Midbrain (tissue), 1 donor: ENCODE measurements at places on chromosomes 2 and 18.

GRCh38 chr2:160353166-160353565, 140.4 kb downstream of the RBMS1 start:
- no peak for DNase-seq

GRCh38 chr2:26805241-26805676, 19.4 kb downstream of the CENPA start:
- DNase-seq = no peak

GRCh38 chr2:204321910-204322751, 223.1 kb upstream of the PARD3B start:
- no peak for DNase-seq

- DNase-seq = no peak
These were observed 481.4 kb downstream of the CMPK2 start for GRCh38 chr2:6384341-6384740.

DNA sequence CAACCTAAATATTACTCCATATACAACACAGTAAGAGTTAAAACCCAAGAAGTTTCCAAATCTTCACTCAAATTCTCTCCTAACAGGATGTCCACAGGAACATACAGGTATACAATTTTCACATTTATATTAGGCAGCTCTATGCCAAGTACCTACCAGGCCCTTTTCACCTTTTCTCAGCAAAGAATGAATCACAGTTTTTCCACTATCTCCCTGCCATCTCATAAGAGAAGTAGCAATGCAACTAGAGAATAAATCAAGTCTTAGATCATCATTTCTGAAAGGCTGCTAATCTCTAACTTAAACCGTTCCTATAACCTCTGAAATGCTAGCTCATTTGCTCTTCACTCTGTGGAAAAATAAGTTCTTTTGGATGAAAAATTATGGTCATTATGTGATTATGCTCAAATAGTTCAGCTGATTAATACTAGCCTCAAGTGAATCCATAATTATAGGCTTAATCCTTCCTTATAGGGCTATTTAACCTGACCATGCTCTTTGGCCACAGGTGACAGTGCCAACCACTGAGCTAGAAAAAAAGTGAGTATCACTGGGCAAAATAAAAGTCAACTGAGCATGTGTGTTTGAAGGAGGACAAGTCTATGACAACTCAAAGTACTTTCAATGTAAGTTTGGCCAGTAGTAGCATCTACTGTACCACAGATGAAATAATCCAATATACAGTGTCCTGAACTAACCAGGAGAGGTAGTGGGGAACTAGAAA, 79.7 kb downstream of the COBLL1 start:
- DNase-seq = no peak

DNA sequence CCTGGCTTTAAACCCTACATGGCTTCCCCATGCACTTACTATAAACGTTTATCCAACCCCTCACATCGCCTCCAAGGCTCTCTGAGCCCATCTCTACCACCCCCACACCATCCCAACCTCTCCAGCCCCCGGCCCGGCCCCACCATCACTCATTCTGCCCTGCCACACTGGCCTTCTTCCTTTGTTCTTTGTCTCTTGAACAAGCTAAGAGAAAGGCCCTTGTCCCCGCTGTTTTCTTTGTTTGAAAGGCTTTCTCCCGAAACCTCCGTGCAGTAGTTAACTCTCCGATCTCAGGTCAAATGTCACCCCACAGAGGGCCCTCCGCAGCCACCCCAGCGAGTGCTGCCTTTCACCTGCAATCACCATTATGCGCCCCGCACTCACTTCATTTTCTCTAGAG, 100.4 kb downstream of the AFF3 start:
- DNase-seq = no peak

GRCh38 chr18:59957957-59958356, 58.2 kb downstream of the PMAIP1 start:
- no peak for DNase-seq

DNA sequence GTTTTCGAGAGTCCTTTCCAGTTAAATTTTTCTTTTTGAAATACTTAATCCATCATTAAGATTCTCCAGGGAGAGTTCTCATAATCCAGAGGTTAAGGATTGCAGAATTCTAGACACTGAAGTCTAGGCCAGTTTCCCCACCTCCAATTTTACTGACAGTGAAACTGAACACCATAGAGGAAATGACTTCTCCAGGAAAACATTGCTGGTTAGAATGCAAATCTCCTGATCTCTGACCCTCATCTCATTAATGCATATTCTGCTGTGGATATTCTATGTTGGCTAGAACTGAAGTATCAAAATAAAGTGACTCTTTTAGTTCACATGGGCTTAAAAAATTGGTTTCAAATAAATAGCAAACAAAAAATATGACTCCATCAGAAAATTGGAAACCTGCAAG, 105.8 kb upstream of the UGP2 start:
- no peak for DNase-seq

GRCh38 chr2:8526403-8526696, 155.5 kb upstream of the ID2 start:
- DNase-seq = no peak

DNA sequence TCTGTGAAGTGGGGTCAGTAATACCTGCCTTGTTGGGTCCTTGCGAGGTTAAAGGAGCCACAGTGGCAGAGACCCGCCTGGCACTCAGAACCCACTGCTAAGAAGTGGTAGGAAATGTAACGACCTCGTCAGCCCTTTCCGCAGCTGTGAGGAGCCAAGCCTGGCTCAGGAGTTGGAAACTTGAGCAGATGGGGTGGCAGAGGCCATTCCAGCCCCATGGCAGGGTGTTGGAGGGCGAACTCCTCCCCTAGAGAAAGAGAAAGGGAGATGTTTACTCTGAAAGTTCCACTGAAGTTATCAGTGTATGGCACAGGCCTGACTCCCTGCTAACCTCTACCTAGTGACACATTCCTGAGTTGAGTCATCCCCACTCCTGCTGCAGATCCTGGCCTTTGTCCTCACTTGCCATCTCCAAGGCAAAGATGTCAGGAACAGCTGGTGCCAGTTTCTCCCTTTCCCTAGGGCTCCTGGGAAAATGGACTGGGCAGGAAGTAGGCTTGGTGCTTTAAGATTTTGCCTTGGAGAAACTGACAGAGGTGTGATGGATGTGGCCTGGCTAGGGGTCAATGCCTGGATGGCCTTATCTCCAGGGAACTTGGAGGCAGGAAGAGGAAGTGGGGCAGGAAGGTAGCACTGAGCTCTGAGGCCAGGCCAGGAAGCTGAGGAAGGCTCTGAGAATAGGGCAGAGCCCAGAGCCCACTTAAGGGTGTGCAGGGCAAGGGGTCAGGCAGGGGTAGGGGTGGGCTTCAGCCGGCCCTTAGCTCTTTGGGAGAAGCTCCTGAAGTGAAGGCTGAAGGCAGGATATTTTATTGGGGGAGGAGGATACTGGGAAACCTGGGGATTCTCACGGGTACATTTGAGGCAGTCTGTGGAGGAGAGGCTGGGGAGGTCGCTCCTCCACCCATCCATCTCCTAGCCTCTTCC, 888 bp downstream of the VAMP5 start:
- DNase-seq = no peak

- DNase-seq = no peak
These were observed 162.3 kb downstream of the LAMA3 start for GRCh38 chr18:23851470-23852002.

DNA sequence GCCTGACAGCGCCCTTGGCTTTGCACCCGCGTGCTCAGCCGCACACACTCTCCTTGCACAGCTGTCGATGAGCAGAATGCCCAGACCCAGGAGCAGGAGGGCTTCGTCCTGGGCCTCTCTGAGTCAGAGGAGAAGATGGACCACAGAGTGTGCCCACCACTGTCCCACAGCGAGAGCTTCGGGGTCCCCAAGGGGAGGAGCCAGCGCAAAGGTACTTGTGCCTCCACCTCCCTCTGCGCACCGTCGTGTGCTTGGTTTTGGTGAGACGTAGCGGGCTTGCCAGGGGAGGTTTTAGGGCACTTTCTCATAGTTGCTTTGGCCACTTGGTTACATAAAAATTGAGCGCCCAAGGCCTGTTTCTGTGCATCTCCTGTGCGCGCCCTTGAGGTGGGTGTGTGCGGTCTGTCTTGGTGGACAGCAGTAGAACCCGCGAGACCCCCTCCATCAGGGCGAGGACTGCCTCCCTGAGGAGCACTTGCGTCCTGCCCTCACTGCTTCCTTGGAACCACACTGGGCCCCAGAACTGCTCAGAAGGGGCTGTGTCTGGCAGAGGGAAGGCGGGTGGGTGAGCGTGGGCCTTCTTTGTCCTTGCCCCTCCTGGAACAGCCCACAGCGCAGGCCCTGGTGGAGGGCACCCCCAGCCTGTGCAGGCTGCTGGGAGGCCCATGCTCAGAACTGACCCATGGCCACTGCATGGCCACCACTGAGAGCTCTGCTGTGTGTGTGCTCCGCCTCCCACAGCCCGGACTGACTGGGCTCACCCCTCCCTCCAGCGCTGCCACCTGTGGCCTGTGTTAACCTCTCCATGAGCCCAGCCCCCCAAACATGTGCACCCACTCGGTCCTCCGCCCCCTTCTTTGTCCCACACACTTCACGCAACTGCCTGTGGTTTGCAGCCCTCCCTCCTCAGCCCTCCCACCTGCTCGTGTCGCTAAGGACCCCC, 95.9 kb downstream of the DGKD start:
- no peak for DNase-seq

GRCh38 chr2:153077311-153077710, 358.9 kb downstream of the ARL6IP6 start:
- DNase-seq = no peak

GRCh38 chr18:79965119-79965902, 868 bp downstream of the HSBP1L1 start:
- DNase-seq = peak; percentile 31

DNA sequence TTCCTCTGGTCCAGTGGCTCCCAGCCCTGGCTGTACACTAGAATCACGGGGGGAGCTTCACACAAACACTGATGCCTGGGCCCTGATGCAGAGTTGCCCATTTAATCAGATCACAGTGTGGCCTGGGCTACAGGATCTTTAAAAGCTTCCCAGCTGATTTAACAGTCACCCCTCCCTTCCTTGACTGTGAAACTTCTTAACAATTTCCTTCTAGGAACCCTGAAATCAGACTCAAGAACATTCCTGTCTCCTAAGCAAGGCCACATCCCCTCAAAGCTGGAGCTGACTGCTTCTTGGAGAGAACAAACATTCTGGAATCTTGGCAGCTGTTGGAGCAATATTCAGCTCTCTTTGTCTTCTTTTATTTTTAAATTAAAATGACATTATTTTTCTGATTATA, 88.7 kb downstream of the ADD2 start:
- no peak for DNase-seq

- DNase-seq = no peak
These were observed 78.0 kb upstream of the GAREM1 start for GRCh38 chr18:32548688-32549087.

GRCh38 chr2:101253013-101253702, 472 bp downstream of the CNOT11 start:
- peak; percentile 42 for DNase-seq

DNA sequence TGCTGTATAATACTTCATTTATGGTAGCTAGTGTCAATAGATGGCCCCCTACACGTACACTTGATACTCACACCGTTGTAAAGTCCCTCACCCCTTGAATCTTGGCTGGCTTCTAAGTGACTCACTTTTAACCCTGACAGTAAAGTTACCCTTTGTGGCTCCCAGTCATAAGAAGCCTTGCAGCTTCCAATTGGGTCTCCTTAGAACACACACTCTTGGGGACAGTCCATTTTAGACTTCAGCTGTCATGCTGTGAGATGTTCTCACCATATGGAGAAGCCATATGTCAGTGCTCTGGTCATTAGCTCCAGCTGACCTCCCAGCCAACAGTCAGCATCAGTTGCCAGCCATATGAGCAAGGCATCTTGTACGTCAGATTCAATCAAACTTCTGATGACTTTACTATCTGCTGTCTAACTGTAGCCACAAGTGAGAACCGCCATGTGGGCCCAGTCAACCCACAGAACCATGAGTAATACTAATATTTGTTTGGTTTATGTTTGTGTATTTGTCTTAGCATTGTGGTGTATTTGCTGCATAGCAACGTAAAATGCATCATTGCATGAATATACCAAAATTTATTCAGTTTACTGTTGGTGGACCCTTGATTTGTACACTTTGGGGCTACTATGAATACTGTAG, 68.3 kb downstream of the PTPN4 start:
- no peak for DNase-seq
